ENCODE measurements at places on chromosomes 3 and 15.

GRCh38 chr15:62940755-62941361 lies 101.7 kb upstream of the TPM1 start:
- DNase-seq = no peak

DNA sequence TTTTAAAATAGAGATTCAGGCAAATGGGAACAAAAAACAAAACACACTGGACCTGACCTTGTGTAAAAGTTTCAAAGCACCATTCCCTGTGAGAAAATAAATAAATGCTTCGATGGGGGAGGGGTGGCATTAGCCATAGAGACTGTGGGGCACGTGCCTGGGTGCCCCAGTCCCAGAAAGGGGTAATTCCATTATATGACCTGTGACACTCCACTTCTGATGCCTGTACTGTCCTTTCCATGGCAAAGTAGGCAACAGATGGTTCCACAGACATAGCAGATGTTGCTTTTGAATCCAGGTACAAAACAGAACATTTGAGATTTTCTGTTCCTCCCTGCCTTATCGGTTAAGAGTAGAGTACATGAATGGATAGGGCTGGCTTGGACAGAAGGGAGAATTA lies 3.9 kb downstream of the PHLDB2 start:
- DNase-seq = no peak

GRCh38 chr3:127019449-127019848 lies 36.5 kb downstream of the PLXNA1 start:
- no peak for DNase-seq

GRCh38 chr3:179819379-179819778 lies 166.5 kb downstream of the USP13 start:
- DNase-seq = no peak

- DNase-seq = no peak
Observed at GRCh38 chr3:40741729-40742128, 217.0 kb downstream of the ZNF621 start.

DNA sequence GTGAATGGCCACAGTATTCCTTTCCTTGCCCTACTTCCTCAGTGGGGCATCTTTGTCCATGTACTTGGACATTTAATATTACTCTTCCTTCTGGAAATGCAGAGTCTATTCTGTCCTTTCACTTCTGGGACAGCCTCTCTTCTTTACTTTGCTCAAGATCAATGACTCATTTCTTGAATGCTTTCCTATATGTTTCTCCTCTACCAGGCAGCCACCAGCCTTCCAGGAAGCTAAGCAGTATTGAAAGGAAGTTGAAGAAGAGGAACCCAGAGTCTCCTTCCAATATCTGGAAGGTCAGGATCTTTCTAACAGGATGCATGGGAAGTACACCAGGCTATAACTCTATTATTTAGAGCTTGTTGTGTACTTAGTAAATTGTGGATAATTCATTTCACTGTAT lies 182.8 kb downstream of the CD47 start:
- no peak for DNase-seq

DNA sequence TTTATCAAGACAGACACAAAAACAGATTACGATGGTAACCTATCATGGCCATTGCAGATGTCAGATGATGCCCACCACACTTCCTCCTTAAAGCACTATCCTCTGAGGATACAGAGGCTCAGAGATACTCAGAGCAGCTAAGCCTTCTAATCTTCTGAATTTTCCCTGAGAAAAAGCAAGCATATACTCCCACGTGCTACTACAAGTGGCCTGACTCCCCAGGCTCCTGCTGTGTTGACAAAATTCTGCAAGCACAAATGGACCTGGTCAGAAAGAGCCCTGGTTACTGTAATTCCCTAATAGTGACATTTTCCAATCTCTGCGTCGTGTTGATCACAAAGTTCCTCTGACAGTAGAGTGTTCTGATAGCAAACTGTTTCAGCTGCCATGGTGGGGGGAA lies 207.1 kb downstream of the KCNMB2 start:
- no peak for DNase-seq

DNA sequence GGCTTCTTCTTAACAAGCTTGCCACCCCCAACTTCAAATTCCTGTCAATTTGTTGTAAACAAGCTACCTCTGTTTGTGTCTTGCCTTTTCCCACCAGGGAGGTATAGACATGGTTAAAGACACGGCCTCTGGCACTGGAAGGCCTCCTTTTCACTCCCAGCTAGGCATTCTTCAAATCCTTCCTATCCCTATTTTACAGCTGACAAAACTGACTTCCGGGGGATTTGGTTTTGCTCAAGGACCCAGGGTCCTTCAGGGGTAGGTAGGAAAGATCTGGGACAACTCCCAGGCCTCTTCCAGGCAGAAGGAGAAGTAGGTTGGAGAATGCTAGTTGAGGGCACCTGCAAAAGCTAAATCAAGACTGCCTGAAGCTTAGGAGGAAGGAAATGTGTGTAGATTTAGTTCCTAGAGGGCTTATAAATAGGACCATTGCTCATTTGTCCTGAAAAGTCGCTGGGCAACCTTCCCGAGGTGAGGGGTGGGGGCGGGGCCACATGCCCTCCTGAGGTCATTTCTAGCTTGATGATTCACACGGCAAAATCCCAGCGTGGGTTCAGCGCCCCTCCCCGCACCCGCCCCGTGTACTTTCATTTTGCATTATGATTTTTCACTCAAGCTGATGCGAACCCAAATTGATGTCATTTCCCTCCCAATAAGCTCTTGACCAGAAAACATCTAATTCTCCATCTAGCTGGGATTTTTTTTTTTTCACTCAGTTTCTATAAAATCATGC lies 365.5 kb downstream of the SHQ1 start:
- peak; percentile 68 for DNase-seq

DNA sequence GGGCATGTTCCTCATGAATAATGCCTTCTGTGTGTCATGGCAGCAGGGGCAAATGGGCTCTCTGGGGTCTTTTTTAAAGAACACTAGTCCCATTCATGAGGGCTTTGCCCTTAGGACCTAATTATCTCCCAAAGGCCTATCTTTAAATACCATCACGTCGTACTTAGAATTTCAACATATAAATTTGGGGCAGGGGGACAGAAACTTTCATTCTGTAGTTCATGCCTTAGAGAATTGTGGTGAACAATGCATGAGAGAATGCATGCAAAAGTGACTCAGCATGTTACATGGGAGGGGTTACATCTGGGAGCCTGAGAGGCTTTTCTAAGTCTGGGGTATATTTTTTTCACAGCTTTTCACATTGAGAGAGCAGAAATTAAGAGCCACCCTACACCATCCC lies 208.5 kb upstream of the ROPN1 start:
- DNase-seq = no peak

GRCh38 chr3:140842984-140843649 lies 98.5 kb upstream of the SLC25A36 start:
- no peak for DNase-seq

DNA sequence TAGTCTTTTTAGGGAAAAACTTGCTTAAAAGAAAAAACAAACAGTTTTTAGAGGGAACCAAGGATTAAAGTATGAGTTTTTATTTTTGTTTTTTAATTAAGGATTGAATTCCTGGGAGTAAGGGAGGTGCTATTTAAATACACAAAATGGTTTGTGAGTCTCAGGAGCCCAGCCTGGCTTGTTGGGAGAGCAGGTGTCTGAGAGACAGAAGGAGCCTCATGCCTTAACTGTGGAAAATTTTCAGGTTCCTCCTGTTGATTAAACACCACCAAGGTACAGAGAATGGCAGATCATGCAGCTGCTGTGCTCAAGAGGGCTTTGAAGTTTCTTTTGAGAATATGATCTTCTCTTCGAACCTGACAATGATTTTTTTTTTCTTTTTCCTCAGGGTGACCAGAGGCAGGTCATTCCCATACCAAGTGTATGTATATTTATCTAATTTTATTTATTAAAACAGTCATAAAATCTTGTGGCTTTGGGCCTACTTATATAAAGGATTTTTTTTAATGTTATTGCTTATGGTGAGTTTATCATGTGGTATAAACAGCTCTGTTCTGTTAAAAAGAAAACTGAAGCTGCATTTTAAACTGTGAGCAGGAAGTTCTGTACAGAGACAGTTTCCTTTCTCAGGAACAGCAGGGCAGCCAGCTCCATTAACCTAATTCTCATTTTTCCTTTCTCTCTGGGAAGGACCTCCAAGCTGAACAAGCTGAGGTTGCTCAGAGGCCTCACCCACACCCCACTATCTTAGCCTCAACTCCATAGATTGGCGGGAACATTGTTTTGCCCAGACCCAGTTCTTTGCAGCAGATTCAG lies 33.7 kb upstream of the VILL start:
- DNase-seq = no peak

DNA sequence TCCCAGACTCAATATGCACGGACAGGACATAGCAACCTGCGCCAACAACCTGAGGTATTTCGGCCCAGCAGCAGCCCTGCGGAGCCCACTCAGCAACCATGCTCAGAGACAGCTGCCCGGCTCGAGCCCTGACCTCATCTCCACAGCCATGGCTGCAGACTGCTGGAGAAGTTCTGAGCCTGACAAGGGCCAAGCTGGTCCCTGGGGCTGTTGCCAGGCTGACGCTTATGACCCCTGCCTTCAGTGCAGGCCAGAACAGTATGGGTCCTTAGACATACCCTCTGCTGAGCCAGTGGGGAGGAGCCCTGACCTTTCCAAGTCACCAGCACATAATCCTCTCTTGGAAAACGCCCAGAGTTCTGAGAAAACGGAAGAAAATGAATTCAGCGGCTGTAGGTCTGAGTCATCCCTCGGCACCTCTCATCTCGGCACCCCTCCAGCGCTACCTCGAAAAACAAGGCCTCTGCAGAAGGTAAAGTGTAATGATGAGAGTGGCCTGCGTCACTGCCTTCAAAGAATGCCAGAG lies 25.5 kb downstream of the TMEM41A start:
- no peak for DNase-seq

Data from stimulated activated CD4-positive, alpha-beta T cell treated with anti-CD3 and anti-CD28 coated beads, TNF-alpha, amount 100 ng/mL, for 1 hour (primary cell).